ENCODE measurements at places on chromosomes 3 and 15.
A peak's percentile ranks its signal among the peaks of the same experiment; 100 is the strongest.

- DNase-seq = peak; percentile 16
These were observed 987 bp downstream of the PRTG start for GRCh38 chr15:55741833-55742497.

- DNase-seq = peak; percentile 59
These were observed 5.3 kb upstream of the SPESP1 start for GRCh38 chr15:68924866-68925560.

GRCh38 chr3:107208796-107209195, 168.4 kb upstream of the CCDC54 start:
- DNase-seq = no peak

DNA sequence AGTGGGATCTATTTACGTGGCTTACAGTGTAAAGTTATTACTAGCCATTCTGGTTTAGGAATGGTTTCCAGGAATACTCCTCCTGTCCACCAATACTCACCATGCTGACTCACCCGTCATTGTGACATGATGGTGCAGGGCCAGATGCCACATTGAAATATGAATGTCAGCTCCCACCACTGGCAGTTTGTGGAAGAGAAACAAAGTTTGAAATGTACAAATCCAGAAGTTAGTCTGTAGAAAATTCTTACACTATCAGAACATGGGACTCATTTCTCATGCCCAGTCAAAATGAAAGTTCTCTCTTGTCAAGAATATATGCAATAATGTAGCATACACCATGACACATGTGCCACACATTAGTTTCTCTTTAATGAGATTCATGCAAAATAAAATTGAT, 14.4 kb upstream of the TSPAN3 start:
- no peak for DNase-seq

- DNase-seq = no peak
These were observed 63.5 kb upstream of the ADPGK start for GRCh38 chr15:72847033-72847432.

DNA sequence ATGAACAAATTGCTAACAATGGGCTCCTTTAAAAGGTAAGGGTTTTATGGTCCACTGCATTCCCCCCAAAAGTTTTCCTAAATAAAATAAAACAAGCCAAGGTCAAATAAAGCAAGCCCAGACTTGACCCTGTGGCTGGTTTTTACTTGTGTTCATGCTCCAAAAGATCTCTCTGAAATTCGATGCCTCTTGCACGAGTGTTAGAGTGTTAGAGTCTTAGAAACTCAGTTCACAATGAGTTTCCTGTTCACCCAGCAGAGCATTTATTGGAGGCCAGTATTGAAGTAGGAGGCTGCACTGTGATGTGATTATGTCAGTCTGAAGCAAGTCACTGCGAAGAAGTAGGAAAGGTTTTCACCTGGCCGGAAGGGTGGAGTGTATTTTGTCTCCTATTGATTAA, 59.9 kb upstream of the LRTM1 start:
- DNase-seq = no peak

DNA sequence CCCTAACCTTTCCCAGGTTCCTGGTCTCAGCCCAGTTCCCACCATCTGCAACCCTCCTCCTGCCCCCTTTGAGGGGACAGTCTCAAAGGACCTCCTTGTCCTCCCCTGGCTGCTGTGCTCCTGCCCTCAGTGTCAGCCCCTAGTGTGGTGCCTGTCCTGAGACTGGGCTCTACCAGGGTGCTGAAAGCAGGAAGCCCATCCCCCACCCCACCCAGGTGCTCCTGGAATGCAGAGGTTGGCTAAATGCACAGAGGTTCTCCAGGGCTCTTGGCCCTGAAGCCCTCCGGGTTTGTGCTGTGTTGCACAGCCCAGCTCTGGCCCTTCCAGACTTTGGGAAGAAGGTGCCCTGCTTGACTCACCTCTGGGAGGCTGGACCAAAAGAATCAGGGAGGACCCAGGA, 21.8 kb downstream of the C3orf18 start:
- DNase-seq = no peak

GRCh38 chr15:56693761-56694160, 39.5 kb downstream of the ZNF280D start:
- DNase-seq = no peak

DNA sequence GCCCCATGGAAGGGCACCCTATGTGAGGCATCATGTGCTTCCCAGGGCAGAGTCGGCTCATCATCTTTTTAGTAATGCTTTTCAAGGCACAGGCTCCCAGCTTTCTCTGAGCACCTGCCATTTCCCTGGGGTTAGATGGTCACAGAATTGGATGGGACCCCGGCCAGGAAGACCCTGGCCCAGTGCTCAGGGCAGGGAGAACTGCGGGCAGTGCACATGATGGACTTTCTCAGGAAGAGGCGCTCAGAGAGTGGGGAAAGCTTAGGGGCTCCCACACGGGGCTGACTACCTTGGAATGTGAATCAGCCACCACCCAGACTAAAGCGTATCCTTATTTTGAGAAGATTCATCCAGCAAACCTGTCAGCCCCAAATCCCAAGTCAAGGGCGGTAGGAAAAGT, 16.5 kb upstream of the SKOR1 start:
- DNase-seq = no peak

GRCh38 chr3:146326875-146327543, 76.1 kb upstream of the PLSCR4 start:
- no peak for DNase-seq

- DNase-seq = no peak
These were observed 45.1 kb downstream of the SGO1 start for GRCh38 chr3:20140881-20141280.

GRCh38 chr3:53728606-53729005, 117.6 kb downstream of the CHDH start:
- no peak for DNase-seq

DNA sequence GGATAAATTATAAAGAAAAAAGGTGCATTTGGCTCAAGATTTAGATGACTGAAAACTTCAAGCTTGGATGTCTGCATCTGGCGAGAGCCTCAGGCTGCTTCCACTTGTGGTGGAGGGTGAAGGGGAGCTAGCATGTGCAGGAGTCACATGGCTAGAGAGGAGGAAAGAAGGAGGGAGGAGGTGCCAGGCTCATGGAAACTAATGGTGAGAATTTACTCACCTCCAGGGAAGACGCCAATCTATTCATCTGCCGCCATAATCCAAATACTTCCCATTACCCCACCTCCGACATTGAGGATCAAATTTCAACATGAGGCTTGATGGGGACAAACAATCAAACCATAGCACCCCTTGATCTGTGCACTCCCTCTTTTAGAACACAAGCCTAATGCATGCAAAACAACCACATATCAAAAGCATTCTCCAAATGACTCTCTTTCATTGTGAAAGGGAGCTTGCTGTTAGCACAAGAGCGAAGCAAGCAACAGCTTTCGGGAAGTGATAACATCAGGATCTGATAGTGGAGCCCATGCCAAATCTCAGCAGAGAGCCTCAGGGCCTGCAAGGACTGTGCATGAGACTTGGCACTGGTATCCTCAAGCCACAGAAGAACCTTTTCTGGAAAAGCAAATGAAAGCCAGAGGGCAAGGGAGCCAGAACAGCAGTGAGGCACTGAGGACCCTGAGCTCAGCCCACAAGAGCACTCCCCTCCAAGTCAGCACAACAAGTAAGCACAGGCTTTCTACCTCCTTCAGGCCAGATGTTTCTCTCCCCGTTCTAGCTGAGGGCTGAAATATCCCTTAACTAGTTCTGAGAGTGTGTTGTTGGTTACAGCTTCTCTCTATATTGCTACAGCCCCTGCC, 50.2 kb upstream of the THBS1 start:
- no peak for DNase-seq

- DNase-seq = no peak
These were observed 146.1 kb upstream of the TPM1 start for GRCh38 chr15:62896380-62896866.

GRCh38 chr3:27244374-27244773, 124.8 kb downstream of the NEK10 start:
- DNase-seq = no peak

GRCh38 chr3:32392536-32393302, 1.1 kb downstream of the CMTM7 start:
- peak; percentile 17 for DNase-seq

GRCh38 chr3:190005343-190006113, 115.2 kb downstream of the P3H2 start:
- no peak for DNase-seq

GRCh38 chr15:38576261-38576660, 11.6 kb upstream of the RASGRP1 start:
- DNase-seq = no peak

- DNase-seq = no peak
These were observed 12.2 kb downstream of the CP start for GRCh38 chr3:149209431-149209830.

GRCh38 chr3:143529018-143529478, 319.2 kb downstream of the SLC9A9 start:
- peak; percentile 3 for DNase-seq

DNA sequence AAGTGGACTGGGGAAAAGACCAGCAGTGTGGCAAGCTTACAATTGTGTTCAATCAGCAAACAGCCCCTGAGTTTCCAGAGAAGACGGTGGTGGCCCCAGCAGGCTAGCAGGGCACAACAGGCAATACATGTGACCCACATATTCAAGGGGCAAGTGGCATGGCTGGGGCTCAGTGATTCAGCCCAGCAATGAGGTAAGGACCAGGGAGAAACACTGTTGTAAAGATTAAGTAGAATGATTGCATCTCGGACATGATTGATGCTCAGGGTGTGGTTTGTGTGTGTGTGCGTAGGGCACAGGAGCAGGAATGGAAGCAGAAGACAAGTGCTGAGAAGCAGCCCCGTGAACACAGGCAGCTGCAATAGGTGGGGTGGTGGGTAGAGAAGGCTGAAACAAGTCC, 37.9 kb downstream of the KLHL6 start:
- DNase-seq = no peak

DNA sequence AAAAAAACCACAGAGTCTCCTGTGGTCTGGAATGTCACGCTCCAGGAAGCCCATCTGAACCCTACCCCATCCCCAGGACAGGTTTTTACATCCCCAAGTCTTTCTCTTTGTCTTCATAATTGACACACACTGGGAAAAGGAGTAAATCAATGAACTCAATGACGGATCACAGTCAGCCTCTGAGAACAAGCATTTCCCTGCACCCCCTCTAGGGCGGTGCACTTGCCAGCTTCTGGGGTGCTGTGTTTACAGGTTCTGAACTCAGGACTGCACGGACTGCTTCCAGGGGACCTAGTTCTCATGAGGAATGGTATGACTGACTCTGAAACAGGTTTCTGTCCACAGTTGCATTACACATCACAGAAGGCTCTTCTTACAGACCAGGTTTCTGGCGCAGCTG, 81.1 kb downstream of the NUP210 start:
- no peak for DNase-seq

DNA sequence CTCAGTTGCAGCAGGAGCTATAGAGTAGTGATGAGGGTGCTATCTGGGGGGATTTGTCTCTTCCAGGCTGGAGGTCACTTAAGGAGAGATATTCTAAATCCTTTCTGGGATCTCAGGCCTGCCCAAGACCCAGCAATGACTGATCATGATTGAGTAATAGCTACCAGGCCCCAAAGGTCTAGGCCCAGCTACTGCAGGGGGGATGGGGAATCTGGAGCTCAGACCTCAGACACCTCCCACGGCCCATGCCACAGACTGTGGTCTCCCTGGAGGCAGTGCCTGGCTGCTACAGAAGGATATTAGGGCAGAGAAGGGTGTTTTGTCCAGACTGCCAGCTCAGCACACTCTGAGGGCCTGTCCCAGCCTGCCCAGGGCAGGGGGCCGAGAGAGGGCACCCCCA, 6.9 kb downstream of the SLC38A3 start:
- DNase-seq = peak; percentile 74

DNA sequence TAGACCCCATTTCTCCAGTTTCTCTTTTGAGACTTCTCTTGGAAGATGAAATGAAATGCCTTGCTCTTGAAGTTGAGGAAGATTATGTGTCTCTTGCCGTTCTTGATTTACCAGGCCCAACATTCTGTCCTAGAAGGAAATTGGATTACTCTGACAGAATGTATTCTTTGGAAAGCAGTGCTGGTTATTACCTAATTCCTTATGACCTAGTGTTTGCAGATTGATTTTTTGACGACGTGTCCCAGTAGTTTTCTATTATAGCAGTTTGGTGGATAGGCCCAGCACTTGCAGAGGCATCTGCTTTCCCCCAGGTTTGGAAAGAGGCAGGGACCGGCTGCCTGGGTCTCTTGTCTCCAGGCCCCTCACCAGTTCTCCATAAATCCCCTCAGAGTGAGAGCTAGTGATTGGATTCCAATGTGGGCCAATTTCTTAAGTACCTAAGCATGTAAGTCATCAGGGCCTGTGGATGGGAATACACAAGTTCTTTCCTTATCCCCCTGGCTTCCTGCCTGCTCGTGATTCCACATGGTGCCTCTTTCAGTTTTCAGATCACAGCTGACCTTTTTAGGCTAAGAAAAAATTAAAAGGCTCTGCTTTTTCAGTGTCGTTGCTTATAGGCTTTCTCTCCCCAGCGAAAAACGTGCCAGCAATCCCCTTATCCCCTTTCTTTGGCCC, 50.2 kb downstream of the EPHB3 start:
- no peak for DNase-seq

DNA sequence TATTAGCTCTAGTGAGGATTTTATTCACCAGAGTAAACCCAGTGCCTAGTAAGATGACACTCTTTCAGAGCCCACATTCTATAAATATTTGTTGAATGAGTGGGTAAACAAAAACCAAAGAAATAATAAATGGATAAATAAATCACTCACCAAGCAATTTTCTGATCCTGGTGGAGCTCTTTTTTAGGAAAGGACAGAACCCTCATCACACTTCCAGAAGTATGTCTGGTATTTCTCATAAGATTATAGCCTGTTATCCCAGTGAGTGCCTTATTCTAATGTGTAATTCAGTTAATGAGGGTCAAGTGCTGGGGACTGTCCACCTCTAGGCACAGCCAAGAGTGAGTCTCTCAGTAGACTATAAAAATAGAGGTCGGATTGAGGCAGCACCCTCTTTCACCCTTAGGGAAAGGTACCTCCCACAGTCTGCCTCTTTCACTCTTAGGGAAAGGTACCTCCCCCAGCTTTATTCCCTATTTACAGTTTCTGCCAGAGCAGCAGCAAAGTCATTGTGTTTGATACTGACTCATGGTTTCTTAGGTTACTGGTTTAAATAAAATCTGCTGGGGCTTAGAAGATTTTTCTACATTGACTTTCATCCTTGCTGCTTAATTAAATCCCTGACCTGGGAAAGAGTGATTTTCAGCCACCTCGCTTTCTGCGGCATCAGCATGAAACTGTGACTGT, 145.0 kb downstream of the STAC start:
- no peak for DNase-seq

DNA sequence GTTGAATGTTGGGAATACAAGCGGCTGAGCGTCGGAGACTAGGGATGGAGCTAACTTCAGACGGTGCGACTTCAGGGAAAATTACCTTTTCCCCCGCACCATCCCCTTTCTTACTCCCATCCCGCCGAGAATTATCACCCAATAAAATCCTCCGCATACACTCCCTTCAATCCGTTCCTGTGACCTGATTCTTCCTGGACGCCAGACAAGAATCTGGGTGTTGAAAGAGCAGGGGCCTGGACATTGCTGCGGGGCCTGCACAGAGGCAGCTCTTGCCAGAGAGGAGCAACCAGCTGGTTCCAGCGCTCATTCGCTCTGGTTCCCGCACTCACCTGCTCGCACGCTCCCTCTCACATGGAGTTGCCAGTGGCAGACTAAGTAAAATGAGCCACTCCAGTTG, 241.9 kb downstream of the ALCAM start:
- DNase-seq = no peak
